ENCODE measurements at places on chromosomes 5 and 9.

GRCh38 chr9:136328622-136329041 is 1.3 kb downstream of the GPSM1 start:
- no peak for DNase-seq

GRCh38 chr9:89419978-89420394 is 77.9 kb downstream of the SEMA4D start:
- no peak for DNase-seq

DNA sequence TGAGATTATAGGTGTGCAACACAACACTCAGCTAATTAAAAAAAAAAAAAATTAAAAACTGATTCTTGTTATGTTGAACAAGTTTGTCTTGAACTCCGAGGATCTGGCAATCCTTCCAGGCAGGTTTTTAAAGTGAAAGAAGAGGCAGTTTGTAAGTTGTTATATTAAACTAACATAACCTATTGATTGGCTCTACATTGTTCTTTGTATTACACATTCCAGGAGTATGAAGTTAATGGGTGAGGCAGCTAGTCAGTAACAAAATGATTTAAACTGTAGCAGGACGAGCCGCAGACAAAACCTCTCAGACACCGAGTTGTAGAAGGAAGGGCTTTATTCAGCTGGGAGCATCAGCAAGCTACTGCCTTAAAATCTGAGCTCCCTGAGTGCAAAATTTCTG is 1953.9 kb upstream of the CDH6 start:
- DNase-seq = no peak

GRCh38 chr5:146107901-146108300 is 2.5 kb upstream of the PLAC8L1 start:
- DNase-seq = no peak

DNA sequence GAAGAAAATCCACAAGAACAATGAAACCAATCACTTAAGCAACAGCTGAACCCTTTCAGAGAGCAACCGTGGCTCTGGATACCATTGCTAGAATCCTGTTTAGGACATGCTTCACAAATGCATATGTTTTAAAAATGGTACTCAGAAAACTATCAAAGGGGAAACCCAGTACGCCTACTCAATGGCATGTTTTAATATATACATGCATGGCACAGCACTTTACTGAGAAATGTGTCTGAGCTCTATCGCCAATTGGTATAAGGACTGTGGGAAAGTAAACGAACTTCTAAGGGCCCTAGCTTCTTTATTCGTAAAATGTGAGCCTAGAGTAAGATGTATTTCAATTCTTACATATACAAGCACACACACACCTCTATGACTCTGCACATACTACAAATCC is 72.3 kb downstream of the PTBP3 start:
- no peak for DNase-seq

DNA sequence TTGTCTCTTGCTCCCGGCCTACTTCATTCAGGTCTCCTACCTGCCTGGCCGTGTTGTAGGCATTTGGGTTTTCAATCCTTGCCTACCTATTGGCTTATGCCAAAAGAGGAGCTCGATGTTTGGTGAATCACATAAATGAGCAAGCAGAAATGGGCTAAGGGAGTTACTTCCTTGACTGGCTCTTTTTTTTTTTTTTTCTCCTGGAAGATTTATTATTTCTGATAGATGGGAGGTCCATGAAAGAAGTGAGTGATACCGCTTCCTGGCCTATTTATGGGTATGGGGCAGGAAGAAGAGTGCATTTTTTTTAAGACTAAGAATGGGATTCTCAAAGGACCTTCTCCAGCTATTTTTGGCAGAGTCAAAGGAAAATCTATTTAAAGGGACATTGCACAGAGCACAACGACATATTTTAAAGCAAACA is 294.1 kb downstream of the ARHGAP26 start:
- no peak for DNase-seq

- no peak for DNase-seq
Measured at GRCh38 chr9:126114409-126114760, 212.2 kb upstream of the MVB12B start.

GRCh38 chr5:130126746-130127145 is 222.5 kb downstream of the CHSY3 start:
- DNase-seq = no peak

DNA sequence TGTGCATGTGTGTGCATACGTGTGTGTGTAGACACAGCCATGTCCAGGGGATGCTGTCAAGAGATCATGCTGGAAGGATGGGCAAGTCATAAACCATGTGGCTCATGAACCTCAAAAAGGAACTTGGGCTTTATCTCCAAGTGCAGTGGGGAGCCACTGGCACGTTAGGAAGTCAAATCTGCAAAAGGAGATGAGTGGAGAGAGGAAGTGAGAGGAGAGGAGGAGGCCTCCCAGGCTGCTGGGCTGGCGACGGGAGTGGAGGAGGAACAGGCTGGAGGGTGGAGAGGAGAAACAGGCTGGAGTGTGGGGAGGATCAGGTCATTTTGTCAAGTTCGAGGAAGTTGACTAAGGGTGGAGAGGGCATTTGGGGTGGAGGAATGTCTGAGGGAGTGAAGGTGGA is 29.2 kb upstream of the TIFAB start:
- no peak for DNase-seq

DNA sequence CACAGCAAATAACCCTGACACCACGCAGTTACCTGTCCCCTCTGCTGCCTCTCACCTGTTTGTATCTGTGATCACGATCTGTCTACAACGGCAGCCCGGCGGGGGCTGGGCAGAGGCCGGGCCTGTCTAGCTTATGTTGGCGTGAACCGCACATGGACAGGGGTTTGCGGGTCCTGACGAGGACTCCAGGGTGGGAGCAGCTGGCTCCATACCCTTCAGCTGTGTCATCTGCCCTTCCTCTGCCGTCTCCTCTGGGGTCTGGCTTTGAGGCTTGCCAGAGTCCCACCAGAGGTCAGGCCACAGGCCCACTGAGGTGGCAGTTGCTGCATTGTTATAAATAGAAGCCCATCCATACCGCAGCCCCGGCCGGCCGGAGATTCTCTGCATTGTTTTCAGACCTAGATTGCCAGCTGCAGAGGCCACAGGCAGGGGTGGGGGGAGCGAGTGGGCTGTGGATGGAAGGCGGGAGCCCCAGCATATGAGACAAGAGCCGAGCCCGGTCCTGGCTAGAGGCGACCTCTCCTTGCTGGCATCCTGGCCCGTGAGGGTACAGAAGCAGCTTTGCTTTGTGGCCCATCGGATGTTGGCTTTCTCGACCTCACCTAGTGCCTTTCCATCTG is 37.8 kb downstream of the FAM78A start:
- no peak for DNase-seq

Data from NCI-H1092 (cell line).